Activated T-cell treated with anti-CD3 and anti-CD28 coated beads for 24 hours (primary cell): ENCODE measurements at places on chromosomes 6 and 20.

DNA sequence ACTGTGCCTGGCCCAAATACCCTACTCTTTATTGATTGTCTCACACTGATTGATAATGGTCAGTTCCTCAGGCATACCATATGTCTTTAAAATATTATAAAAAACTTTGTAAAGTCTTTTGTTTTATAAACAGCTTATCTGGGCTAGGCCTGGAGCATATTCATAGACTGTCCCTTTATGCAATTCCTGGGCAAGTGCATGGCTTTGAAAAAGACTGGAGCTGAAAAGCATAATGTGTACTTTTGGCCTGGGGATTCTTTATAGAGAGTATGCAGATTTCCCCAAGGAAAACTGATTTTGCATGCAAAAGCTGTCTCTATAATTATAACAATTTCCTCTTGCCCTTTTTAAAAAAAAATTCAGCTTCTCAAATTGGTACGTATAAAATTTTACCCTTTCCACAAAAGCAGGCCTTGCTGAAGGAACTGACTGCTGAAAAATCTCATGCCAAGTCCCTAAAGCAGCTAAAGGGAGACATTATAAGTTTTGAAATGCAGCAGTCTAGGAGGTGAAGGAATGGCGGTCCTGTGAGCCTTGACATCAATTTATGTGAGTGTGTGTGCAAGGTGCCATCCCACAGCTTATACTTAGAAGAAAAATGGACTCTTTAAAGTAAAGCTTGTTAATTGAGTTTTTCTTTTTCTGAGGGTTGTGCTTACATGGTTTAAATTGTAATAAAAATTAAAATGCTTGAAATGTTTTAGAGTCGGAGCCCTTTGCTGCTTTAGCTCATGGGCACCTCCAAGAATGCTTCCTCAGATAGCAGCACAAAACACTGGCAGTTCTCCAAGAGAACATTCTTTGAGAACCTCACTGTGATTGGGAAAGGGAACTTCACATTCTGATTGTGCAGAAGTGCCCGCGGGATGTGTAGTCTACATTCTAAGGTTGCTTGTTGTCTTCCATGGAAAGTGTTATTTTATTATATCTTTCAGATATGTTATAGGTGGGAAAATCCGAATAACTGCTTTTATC lies 43.9 kb downstream of the PLCB4 start:
- DNase-seq = no peak

GRCh38 chr6:30782425-30783014 lies 38.2 kb upstream of the IER3 start:
- no peak for DNase-seq

- no peak for DNase-seq
These were observed 606.0 kb downstream of the HDGFL1 start for GRCh38 chr6:23175391-23175790.

DNA sequence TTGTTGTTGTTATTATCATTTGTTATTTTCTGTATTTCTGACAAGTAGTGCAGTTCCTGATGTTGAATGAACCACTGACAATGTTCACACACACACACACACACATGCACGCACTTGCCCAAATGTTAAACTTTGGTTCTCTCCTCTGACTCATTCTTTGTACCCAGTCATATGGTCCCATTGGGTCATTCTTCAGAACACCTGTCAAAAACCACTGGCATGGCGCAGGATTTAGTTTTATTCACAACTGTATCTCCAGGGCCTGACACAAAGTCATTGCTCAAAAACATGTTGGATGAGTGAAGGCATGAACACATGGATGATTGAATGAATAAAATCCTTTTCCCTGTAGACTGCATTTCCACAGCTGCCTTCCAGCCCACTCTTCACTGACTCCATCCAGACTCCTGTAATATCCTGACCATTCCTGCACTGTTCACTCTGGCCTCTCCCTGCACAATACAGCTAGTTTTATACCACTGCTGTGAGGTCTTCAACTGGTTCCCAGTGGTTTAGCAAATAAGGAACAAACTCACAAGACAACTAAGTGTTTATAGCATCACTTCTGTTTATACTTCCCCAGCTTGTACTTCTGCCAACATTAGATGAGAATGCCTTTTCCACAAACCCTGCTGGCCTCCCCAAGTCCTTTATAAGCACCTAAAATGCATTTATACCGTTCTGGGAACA lies 6.9 kb upstream of the CST11 start:
- no peak for DNase-seq

DNA sequence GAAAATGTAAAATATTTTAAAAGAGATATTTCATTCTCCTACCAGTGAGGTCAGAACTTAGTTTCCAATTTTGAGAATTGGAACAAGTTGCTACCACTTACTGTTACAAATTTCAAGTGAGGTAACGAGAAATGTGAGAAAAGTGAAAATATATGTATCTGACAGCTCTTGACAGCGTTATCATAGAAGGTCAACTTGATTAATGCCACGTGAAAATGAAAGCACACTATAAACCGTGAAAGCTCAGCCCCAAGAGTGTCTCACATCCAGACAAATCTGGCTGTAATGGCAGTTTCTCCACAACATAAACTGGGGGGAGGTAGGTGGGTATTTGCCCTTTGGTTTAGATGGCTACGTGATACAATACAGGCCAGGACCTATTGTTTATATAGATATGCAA lies 13.9 kb downstream of the HDGFL1 start:
- no peak for DNase-seq

- DNase-seq = no peak
These were observed 141.1 kb downstream of the CEP57L1 start for GRCh38 chr6:109236115-109237076.

DNA sequence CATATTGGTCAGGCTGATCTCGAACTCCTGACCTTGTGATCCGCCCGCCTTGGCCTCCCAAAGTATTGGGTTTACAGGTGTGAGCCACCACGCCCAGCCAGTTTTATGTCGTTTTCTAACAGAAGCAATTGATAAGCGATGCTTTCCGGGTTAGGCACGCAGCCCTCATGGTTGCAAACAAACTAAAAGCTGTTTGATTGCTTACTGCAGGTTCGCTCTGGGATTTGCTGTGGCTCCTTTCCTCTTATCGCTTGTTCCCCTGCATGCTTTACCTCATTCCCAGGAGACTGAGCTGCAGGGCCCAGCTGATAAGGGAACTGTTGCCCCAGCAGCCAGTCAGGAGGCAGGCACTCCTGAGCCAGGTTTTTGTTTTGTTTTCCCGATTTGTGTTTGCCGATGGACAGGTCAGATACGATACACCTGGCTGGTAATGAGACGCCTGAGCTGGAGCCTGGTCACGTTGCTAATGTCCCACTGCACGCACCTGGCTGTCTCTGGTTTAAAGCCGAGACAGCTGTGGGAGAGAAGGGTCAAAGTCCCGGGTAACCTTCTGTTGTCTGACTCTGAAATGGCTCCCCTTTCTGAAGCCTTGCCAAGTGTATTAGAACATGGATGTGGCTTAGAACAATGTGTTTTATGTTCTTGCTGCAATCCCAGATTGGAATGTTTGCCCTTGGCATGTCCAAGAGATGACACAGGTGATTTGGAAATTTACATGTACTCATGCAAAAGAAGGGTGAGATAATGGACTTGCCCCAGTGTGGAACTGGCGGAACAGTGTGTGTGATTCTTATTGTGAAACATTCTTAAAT lies 19.9 kb downstream of the DSP start:
- no peak for DNase-seq

DNA sequence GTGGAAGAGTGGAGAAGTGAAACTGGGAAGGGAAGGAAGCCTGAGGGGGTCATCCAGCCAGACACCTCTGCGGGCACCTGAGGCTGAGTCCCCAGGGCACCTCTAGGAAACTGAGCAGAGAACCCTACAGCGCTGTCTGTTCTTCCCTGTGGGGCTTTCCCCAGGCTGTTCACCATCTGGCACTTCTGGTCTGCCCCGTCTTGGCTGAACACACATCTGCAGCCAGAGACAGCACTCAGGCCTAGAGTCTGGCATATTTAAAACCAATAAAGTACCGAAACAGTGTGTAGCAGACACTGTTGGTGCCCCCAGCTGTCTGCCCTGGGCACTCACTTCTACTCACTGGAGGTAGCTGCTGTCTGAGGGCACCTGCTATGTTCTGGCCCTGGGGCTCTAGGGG lies 9.4 kb upstream of the ARFGEF2 start:
- DNase-seq = no peak

DNA sequence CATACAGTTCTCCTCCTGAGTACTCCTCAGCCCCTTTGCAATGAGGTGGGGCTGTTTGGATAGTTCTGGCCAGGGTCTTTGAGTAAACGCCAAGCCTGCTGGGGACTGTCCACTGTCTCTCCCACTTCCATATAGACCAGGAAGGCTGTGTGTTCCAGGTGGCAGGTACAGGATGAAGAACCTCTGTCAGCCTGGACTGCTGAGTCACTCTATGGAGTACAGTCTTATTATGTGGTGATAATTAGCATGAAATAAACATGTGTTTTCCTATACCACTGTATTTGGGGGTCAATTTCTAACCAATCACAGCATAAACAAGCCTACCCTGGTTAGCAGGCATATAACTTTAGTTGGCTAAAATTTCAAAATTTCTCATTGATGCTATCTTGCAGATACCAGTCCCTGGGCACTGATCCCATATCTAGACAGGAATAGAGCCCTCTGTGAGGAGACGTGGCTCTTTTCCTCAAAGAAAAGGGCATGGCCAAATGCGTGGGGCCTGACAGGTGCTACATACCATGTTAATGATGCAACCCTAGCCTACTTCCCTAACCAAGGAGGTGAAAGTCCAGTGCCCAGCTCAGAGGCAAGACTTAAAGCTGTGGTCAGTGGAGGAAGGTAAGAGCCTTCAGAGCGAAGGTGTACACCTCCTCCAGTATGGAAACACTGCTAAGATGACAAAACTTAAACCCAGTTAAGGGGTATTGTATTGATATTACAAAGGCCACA lies 4.5 kb upstream of the ALDH8A1 start:
- no peak for DNase-seq

DNA sequence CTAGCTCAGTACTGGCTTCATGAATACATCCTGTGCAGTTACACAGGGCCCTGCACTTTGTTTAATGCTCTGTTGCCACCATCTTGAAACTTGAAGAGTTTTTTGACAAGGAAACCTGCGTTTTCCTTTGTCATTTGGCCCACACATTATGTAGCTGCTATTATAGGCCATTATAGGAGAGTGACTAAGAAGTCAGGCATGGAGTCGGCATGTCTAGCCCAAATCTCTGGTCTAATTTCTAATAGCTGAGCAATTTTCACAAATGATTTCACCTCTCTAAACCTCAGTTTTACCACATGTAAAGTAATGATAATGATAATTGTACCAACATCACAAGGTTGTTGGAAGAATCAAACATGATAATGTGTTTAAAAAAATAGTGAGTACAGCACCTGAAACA lies 67.1 kb upstream of the MYLIP start:
- no peak for DNase-seq

DNA sequence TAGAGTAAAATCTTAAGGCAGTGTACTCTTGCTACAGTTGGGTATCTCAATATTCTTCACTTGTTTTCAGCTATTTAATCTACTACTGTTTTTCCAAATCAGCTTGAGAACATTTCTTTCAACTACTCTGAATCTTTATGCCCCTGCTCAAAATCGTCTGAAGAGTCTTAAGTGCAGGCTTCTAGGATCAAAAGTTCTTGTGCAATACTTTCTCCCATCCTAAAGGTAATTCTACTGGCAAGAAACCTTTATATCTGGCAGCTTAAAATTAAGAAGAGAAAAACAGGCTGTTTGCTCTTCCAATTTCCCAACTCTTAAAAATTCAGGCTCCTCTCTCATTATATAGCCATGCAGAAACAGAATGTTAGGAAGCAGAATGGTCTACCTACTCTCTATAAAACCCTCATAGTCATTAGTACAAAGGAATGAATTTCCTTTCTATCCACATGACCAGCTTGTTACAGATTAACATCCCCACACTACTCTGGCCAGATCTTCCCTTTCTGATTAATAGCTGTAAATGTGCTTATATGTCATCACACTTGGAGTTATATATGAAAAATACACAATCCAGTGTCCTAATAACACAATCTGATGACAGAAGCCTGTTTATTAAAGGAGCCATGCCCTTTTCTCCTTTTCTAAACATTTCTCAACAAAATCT lies 122.2 kb upstream of the FAM184A start:
- DNase-seq = no peak

DNA sequence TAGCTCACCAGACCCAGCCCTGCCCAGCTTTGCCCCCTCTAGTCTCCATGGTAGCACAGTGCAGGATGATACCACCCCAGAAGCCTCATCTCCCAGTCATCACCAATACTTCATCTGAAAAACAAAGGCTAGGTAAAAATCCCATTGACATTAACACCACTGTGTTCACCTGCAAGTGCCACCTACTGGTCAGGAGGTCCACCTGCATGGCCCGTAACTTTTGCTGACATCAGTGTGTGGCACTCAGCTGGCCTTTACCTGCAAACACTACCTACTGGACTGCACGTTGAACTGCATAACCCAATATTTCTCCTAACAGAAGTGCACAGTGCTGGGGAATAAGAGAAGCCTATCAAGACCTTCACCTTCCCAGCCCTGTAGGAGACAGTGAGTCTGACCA lies 234.7 kb upstream of the ADGRB3 start:
- DNase-seq = no peak

DNA sequence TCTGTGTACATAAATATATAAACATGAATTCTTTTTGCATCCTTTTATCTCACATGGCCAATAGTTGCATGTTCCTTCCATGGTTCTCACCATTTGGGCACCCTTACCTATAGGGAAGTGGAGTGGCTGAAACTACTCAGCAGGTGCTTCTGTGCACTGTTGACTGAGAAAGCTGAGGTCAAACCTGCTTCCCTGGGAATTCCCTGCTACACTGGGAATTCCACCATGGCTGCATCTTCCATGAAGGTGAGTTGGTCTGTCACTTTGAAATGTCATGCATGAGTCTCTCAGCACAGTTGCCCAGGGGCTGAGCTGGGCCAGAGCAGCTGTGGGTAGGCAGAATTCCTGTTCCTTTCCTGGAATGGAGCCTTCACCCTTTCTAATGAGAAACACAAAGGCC lies 193.8 kb upstream of the PRSS16 start:
- no peak for DNase-seq

DNA sequence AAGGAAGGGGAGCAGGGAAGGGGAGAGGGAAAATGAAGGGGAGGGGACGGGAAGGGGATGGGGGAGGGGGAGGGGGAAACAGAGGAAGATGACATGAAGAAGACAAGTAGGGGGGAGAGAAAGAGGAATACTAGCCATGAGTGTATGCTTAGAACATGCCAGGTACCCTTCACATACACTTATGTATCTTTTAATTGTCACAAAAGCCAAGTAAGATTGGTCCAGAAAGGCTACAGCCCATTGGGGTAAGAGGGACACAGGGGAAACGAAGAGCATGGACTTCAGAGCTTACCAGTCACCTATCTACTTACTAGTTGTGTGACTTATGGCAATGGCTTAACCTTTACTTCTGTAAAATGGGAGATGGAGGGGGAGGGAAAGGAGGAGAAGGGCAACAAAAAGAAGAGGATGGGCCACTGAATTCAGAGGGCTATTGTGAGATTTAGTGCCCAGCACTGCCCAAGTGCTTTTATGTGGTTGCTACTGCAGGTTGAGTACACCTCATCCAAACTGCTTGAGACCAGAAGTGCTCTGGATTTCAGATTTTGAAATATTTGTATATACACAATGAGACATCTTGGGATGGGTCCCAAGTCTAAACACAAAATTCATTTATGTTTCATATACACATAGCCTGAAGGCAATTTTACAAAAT lies 90.3 kb downstream of the ARHGAP18 start:
- no peak for DNase-seq
